Hematopoietic multipotent progenitor cell (in vitro differentiated cells): ENCODE measurements at places on chromosomes 4 and X. TPM values are rescaled to one million over a fixed set of nuclear protein-coding genes. Genes with fewer than 3 reads are reported as not detected.

TAF9B gene
- total RNA-seq, result 17.2 TPM

UCP1 gene
- not detected for total RNA-seq

SPANXA2 gene
- total RNA-seq, result not detected

FGF5 gene
- not detected for total RNA-seq

IDUA gene
- 21.8 TPM for total RNA-seq

MAGEE1 gene
- total RNA-seq, result 2.4 TPM

GPR143 gene
- total RNA-seq, result not detected

ZCCHC18 gene
- 3.8 TPM for total RNA-seq

- peak; percentile 38 for DNase-seq
Measured at GRCh38 chrX:39936886-39937770, 160.6 kb downstream of the BCOR start.

GRCh38 chrX:87338510-87338909, 179.1 kb upstream of the KLHL4 start:
- DNase-seq, result no peak

DNA sequence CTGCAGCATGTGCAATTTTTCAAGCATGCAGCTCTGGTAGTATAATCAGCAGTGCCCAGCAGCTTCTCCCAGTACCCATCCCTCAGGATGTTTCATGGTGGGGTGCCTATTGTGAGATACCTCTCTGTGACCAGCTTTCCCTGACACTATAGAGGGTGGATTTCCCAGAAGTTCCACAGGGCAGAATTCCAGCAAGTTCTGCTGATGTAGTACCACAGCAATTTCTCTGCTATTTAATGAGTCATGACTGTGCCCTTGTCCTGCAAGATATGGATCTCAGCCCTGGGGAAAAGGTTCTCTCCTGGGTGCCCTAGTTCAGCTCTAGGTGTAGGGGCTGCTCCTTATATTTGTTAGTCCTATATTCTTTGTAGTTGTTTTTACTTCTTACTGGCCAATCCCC, 174.8 kb downstream of the ENOX2 start:
- DNase-seq, result no peak

DNA sequence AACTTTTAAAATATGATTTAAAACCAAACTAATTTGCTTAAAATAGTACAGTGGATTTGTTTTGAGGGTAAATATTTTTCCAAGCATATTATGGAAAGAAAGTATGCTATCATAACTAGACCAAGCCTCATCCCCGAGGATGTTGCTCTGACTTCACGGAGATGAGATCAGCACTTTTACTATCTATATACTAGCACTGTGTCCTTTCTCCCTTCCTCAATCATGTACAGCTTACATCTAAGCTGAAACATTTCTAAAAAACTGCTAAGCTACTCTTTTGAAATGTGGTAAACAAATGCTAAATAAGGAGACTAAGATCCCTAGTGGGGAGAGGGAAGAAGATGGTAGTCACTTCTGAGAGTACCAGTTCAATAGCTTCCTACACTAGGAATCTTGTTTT, 23.8 kb downstream of the AMMECR1 start:
- no peak for DNase-seq

GRCh38 chr4:95198961-95199360, 349.8 kb downstream of the UNC5C start:
- no peak for DNase-seq

- DNase-seq, result no peak
Measured at GRCh38 chr4:149345424-149345823, 470.2 kb downstream of the IQCM start.

- no peak for DNase-seq
Measured at GRCh38 chrX:153800177-153800722, 5.8 kb downstream of the SSR4 start.

- DNase-seq, result no peak
Measured at GRCh38 chr4:146949559-146949958, 3.9 kb upstream of the TTC29 start.

DNA sequence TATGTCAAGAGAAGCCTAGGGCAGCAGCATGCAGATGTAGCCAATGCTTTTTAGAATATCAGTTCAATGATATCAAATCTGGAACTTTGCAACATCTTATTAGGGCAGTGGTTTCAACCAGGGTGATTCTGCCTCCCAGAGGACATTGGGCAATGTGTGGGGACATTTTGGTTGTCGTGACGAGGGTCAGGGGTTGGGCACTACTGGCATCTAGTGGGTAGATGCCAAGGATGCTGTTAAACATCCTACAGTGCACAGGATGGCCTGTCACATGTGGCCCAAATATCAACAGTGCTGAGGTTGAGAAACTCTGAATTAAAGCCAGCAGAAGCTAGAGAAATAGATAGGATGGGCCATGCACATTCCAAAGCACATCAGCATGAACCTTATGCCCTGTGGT, 152.3 kb downstream of the AMELX start:
- no peak for DNase-seq

DNA sequence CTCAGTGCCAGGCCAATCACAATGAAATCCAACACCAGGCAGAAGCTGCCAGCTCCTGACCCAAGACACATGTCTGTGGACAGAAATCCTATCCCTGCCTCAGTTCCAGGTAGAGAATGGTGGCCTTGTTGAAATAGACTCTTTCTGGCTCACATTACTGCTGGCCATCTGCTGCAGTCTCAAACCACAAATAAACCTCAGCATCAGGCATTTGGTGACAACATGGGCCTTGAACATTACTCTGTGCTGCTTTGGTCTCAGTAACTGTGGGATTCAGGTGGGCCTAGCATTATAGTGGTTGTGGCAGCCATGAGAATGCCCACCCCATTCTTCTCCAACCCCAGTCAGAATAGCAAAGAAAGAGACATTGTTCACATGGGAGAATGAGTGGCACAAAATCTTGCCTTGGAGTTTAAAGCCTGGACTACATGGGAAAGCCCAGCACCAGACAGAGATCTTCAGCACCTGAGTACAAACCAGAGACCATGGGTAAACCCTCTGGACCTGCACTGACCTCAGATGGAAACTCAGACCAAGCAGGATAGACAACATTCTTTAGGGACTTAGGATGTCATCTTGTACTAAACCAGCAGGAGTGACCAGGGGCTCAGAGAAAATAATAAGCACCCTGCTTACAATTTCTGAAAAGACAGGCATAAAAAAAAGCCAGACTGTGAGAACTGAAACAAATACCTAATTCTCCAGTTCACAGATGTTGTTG, 50.4 kb upstream of the TRAM1L1 start:
- no peak for DNase-seq

DNA sequence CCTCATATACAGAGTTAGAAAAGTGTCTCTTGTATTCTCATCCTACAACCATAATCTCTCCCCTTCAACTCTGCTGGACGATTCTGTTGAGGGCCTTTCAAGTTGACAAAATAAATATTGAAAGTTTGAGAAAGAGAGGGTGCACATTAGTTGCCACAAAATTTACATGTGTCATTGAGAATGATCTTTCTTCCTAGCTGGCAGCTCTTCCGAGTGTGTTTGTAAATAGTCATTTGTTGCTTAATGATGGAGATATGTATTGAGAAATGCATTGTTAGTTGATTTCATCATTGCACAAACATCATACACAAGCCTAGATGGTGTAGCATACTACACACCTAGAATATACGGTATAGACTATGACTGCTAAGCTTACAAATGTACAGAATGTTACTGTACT, 632.8 kb upstream of the AMOT start:
- DNase-seq, result no peak

GRCh38 chrX:1600406-1601050, 9.1 kb downstream of the AKAP17A start:
- no peak for DNase-seq

- no peak for DNase-seq
Measured at GRCh38 chr4:51895816-51896408, 53.0 kb downstream of the DCUN1D4 start.
